ENCODE measurements at places on chromosomes 16 and 17.

DNA sequence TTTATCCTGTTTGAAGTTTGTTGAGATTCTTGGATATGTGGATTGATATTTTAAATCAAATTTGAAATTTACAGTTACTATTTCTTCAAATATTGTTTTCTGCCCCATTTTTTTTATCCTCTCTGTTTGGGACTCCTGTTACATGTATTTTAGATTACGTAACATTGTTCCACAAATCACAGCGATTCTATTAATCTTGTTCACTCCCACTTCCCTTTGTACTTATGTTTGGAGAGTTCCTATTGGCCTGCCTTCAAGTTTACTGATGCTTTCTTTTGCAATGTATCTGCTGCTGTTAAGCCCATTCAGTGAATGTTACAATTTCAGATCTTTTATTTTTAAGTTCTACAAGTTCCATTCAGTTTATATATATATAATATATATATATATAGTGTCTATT, 288.3 kb upstream of the TNRC6C start:
- no peak for DNase-seq

DNA sequence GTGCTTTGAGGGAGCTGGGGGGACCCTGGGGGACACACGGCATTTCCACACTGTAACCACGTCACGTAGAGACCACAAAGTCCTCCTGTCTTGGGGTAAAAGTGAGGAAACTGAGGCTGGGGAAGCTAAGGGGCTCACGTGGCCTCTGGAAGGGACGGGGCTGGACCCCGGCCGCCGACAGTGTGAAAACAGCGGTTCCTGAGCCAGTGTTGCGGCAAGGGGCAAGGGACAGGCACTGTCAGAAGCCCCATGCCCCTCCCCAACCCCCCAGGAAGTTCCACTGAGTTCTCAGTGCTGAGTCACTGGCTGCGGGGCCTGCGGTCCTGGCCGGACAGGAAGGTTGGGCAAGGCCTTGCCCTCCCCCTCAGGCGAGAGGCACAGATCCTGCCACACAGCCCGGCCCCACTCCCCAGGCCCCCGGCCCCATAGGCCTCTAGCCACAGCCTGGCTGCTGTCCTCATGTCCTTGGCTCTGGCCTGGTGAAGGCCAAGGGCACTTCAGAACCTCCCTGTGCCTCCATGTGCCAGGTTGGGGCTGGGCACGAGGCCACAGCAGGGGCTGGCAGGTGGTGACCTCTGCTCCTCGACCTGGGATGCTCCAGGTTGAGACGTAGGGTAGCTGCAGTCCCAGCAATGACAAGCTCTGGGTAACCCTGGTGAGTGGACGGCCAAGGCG, 5.0 kb upstream of the CCDC57 start:
- no peak for DNase-seq

- no peak for DNase-seq
Measured at GRCh38 chr17:21235921-21236320, 17.3 kb downstream of the NATD1 start.

DNA sequence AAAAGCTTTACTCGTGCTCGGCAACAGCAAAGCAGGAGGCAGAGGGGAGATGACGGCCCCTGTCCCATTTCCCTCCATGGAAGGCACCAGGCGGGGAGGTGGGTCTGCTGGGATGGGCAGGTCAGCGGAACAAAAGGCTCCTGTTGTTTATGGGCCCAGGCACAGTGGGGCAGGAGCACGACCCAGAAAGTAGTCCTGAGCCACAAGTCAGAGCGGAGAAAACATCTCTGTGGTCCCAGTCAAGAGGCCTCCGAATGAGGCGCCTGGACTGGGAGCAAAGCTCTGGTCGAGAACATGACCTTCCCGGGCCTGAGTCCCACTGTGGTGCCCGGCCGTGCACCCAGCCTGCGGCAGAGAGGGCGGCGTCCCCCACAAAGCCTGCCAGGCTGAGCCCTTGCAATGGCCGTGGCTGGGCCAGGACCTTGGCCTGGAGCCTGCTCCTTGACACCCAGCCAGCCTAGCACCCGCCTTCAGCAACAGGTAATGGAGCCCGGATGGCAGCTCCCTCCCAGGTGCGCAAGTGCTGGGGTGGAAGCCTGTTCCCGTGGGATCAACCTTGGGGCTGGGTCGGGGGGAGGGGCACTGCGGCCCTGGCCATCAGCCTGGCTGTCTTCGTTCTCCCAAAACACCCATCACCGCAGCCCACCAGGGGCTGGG, 3.6 kb downstream of the RFNG start:
- no peak for DNase-seq

DNA sequence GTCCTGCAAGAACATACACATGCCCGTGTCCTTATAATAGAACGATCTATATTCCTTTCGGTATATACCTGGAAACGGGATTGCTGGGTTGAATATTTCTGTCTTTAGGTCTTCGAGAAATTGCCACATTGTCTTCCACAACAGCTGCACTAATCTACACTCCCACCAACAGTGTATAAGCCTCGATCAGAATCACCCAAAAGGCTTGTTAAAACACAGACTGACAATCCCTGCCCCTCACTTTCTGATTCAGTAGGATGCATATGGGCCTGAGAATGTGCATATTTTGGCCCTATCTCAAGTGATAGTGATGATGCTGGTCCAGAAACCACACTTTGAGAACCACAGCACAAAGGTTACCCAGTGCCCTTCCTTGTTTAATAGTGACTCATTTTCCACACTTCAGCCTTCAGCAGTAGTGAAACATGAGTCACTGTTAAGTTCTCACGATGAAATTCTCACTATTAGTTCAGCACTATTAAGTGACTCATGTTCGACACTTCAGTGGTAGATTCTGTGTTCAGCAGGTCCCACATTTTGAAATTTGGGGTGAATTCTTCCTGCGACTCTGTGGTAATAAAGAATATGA, 215.6 kb downstream of the GRIN2A start:
- DNase-seq: no peak

DNA sequence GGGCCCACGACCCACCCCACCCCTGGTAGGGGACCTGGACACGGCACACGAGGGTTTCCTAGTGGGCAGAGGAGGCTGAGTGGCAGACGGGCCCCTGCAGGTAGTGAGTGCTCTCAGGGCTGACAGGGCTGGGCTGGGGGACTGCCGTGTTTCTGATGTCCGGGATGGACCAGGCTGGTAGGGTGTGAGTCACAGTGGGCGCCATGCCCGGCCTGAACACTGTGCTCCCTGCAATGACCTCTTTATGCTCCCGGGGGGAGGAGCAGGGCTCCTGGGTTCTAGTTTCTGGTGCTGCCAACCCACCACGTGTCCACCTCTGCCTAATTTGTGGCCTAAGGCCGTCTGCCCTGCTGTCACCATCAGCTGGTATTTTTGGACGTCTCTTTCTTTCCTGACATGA, 26.3 kb downstream of the ARHGAP23 start:
- no peak for DNase-seq
